WTC11 (cell line): ENCODE measurements at places on chromosomes 7 and 10.

GRCh38 chr10:17366705-17367104, 87.7 kb downstream of the ST8SIA6 start:
- H3K36me3 ChIP-seq: peaks cover 2% of the 10 kb centered on the region
- DNase-seq: no peak
- H3K27me3 ChIP-seq: no peaks in the 10 kb centered on the region

GRCh38 chr7:2838873-2839578, 5.1 kb downstream of the GNA12 start:
- H3K27ac ChIP-seq: no peak overlapping the region
- no peak for DNase-seq
- H3K4me3 ChIP-seq: no peak overlapping the region
- H3K27me3 ChIP-seq: no peaks in the 10 kb centered on the region
- peaks cover 76% of the 10 kb centered on the region for H3K4me1 ChIP-seq

DNA sequence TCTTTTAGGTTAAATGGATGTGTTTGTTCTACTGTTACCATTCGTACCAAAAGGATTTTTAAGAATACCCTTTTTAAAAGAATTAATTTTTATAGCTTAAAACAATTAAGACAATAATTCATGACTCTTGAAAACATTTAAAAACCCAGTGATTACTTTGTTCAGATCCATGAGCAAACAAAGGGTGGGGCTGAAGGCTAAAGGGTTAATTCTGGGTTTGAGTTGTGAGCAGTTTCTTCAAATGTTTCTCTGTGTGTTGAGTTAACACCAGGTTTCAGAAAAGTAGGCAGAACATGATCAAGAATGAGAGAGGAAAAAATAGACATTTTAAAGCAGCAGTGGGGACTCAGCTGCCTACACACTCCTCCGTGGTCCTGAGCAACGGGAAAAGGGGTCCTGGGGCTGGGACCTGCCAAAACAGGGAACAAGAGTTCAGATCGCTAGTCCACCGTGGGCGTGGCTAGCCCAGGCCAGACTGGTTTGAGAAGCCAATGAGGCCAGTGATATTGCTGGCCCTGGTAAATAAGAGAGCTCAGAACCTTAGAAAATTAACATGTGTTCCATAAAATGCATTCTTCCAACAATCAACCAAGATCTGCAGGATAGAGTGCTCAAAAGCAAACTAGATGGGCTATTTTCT, 14.9 kb upstream of the EZH2 start:
- DNase-seq: peak; percentile 42
- H3K4me3 ChIP-seq: peak overlapping the region; percentile 8
- peaks cover 4% of the 10 kb centered on the region; the same call in 1 of the 2 replicates for H3K4me1 ChIP-seq
- no peaks in the 10 kb centered on the region for H3K27me3 ChIP-seq
- H3K27ac ChIP-seq: no peak overlapping the region

DNA sequence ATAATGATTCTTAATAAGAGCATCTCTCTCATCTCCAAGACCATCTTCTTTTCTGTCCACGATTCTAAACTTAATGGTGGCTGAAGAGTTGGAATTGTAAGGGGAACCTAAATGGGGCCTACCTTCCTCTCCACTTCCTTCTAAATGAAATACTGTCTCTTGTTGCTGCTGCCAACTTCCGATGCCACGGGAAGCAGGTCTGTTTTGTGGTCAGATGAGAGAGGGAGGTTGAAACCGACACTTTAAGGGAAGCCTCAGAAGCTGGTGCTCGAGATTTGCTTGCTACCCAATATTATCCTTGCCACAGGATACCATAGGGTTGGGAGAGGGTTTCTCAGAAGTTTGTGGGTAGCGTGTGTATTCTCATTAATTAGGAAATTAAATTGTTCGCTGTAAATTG, 464.1 kb downstream of the SUGCT start:
- H3K36me3 ChIP-seq: no peaks in the 10 kb centered on the region
- no peak for DNase-seq
- H3K27me3 ChIP-seq: no peaks in the 10 kb centered on the region
- H3K27ac ChIP-seq: no peak overlapping the region

GRCh38 chr10:14111208-14111607, 219.5 kb downstream of the FRMD4A start:
- H3K27me3 ChIP-seq: no peaks in the 10 kb centered on the region
- no peak overlapping the region for H3K27ac ChIP-seq
- H3K4me1 ChIP-seq: peaks cover 9% of the 10 kb centered on the region
- H3K4me3 ChIP-seq: no peak overlapping the region
- DNase-seq: no peak

DNA sequence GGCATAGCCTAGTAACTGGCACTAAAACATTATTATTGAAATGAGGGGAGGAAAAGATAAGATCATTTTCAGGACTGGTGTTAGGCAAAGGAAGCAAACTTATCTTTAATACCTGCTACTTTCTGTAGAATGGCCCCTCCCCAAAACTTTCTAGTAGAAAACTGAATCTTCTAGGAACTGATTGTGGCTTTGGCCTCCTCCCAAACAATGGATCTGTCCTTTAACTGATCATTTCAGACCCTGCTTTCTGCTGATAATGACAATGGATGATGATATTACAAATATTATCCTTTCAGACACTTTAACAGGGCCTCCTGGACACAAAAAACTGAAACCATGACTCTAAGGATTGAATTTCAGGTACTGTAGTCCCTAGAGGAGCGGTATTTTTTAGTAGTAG, 55.1 kb downstream of the EZH2 start:
- no peak overlapping the region for H3K27ac ChIP-seq
- no peak overlapping the region for H3K4me3 ChIP-seq
- peaks cover 20% of the 10 kb centered on the region for H3K36me3 ChIP-seq
- no peak for DNase-seq
- H3K27me3 ChIP-seq: no peaks in the 10 kb centered on the region

- H3K4me1 ChIP-seq: peaks cover 5% of the 10 kb centered on the region
- no peak overlapping the region for H3K27ac ChIP-seq
- no peaks in the 10 kb centered on the region for H3K36me3 ChIP-seq
- no peak for DNase-seq
- no peak overlapping the region for H3K4me3 ChIP-seq
These were observed 179.9 kb downstream of the SKAP2 start for GRCh38 chr7:26684447-26684846.

- no peaks in the 10 kb centered on the region for H3K27me3 ChIP-seq
- no peak overlapping the region for H3K4me3 ChIP-seq
- H3K36me3 ChIP-seq: no peaks in the 10 kb centered on the region
- DNase-seq: no peak
- peaks cover 26% of the 10 kb centered on the region for H3K4me1 ChIP-seq
- H3K27ac ChIP-seq: no peak overlapping the region
These were observed 264.9 kb upstream of the FERD3L start for GRCh38 chr7:19410106-19410505.

- H3K4me3 ChIP-seq: no peak overlapping the region
- peaks cover 22% of the 10 kb centered on the region for H3K4me1 ChIP-seq
- H3K36me3 ChIP-seq: peaks cover 13% of the 10 kb centered on the region
- peaks cover 4% of the 10 kb centered on the region; the same call in 1 of the 2 replicates for H3K27me3 ChIP-seq
- DNase-seq: no peak
These were observed 30.0 kb upstream of the KDM7A start for GRCh38 chr7:140206616-140207389.

- no peak overlapping the region for H3K4me3 ChIP-seq
- no peak for DNase-seq
- H3K36me3 ChIP-seq: no peaks in the 10 kb centered on the region
- H3K27ac ChIP-seq: no peak overlapping the region
- no peaks in the 10 kb centered on the region for H3K4me1 ChIP-seq
These were observed 67.3 kb upstream of the WDR11 start for GRCh38 chr10:120783867-120784266.

- no peak for DNase-seq
- no peaks in the 10 kb centered on the region for H3K36me3 ChIP-seq
- H3K4me1 ChIP-seq: no peaks in the 10 kb centered on the region
These were observed 28.5 kb downstream of the CPED1 start for GRCh38 chr7:121016966-121017365.

GRCh38 chr7:130275826-130276297, 9.2 kb downstream of the CPA2 start:
- H3K4me3 ChIP-seq: no peak overlapping the region
- peak overlapping the region; percentile 46; the same call in 1 of the 2 replicates for H3K27ac ChIP-seq
- DNase-seq: no peak
- H3K27me3 ChIP-seq: peaks cover 10% of the 10 kb centered on the region
- H3K4me1 ChIP-seq: peaks cover 61% of the 10 kb centered on the region
- H3K36me3 ChIP-seq: no peaks in the 10 kb centered on the region

GRCh38 chr7:120864141-120864900, 6.4 kb upstream of the TSPAN12 start:
- H3K4me1 ChIP-seq: peaks cover 11% of the 10 kb centered on the region
- no peak overlapping the region for H3K4me3 ChIP-seq
- H3K27me3 ChIP-seq: no peaks in the 10 kb centered on the region
- H3K27ac ChIP-seq: no peak overlapping the region
- no peak for DNase-seq

DNA sequence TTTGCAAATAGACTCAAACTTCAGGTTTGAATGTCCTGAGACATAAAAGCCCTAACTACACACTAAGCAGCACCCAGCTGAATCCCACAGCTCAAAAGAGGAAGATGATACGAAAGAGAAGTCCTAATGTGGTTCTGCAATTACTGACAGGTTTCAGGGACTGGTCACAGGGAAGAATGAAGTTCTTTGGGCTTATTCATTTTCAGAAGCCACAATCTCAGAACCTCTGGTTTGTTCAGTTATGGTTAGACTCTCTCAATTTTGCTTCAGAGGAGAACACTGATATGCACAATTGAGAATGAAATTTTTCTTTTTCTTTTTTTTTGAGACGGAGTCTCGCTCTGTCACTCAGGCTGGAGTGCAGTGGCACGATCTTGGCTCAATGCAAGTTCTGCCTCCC, 94.6 kb upstream of the FAM180A start:
- no peaks in the 10 kb centered on the region for H3K27me3 ChIP-seq

- H3K36me3 ChIP-seq: no peaks in the 10 kb centered on the region
- no peaks in the 10 kb centered on the region for H3K4me1 ChIP-seq
- no peak overlapping the region for H3K4me3 ChIP-seq
These were observed 70.2 kb upstream of the PDE1C start for GRCh38 chr7:32140210-32140939.
